Substantia nigra (tissue), 51 donors: ENCODE measurements at places on chromosomes 13 and 19.

DNA sequence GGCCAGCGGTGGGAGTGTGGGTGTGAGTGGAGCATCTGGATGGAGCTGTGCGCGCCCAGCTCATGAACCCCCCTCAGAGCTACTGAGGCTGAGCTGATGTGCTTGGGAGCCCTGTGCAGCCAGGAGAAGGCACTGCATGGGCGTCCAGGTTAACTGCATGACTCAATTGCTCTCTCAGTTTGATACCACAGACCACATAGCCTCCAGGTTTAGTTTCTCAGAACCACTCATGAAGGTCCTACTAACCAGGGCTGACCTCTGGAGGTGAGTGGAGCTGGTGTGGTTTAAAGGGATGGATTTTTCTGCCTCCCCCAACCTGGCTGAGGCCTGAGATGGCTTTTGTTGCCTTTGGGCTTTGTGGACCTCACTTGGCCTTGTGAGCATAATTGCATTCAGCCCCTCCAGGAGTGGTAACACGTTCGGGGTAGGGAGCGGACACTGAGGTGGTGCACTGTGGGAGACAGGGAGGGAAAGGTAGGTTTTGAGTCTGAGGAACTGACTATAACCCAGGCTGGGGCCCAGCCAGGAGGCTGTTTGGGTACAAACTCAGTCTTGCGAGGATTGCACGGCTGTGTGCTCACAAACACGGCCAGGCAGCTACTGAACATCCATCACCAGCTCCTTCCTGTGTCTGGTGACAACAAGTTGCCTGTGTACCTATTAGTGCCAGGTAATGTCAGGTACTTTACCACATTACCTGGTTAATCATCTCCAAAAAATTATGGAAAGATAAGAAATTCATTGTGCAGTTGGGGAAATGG lies 97.5 kb downstream of the RGCC start:
- DNase-seq: no peak

- no peak for DNase-seq
Measured at GRCh38 chr13:92807353-92807752, 419.3 kb upstream of the GPC6 start.

DNA sequence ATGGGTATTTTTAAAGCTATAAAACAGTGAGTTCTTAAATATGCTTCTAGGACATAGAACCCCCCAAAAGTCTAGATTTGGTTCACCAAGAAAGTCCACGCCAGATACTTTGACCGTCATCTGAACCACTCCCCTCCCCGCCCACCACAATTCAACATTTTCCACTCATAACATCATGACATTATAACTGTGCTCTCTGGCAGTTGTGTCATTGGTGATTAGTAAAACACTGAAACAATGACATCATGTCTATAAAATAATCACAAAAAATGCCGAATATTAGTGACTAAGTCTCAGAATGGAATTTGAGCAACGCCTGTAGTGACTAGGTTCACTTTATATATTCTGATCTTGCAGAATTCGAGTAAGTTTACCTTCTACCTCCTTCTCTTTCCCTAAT lies 732.3 kb downstream of the FGF9 start:
- DNase-seq: no peak

DNA sequence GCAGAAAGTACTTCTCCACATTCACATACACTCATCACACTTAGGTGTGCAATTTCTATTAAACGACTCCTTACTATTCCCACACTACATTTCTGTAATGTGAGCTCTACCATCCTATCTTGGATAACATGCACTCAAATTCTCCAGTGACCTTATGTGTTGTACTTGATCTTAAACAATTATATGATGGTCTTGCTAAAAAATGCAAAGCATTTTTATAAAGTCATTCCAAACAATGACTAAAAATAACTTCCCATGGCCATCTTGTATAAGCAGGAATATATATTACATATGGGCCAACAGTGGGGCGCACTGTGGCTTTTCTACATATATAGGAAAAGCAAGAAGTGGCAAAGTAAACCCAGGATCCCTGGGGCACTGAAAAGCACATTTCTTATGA lies 155.5 kb downstream of the FLT1 start:
- no peak for DNase-seq

- DNase-seq: no peak
Measured at GRCh38 chr13:22596171-22596863, 584.5 kb upstream of the SGCG start.
